ENCODE measurements at places on chromosomes 7 and 10.

DNA sequence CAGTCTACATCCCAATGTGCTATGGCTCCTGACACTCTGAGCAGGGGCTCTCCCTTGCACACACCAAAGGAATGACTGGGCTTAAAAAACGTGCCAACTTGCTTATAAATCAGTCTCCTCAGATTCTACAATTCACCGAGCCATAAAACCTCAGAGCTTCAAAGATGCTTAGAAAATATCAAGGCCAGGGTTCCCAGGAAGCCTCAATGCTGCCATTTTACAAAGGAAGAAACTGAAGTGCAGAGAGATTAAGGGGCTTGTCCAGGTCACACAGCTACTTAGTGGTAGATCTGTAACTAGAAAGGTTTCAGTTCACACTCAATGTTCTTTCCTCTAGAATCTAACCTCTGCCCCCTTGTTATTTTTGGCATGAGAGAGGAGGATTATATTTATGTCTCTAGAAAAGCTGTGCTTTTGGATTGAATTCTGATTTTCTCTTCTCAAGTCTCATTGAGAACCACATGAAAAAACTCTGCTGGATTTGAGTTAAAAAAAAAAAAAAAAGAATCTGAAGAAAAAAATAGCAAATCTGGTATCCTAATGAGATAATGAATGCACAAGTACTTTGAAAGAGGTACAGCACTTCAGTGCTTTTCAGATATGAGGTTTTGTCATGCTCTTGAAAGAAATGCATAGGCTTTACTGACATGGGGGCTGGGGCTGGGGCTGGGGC lies 22.3 kb upstream of the TSPAN33 start:
- DNase-seq: no peak

- DNase-seq: no peak
Measured at GRCh38 chr7:20417260-20417659, 86.6 kb downstream of the ITGB8 start.

DNA sequence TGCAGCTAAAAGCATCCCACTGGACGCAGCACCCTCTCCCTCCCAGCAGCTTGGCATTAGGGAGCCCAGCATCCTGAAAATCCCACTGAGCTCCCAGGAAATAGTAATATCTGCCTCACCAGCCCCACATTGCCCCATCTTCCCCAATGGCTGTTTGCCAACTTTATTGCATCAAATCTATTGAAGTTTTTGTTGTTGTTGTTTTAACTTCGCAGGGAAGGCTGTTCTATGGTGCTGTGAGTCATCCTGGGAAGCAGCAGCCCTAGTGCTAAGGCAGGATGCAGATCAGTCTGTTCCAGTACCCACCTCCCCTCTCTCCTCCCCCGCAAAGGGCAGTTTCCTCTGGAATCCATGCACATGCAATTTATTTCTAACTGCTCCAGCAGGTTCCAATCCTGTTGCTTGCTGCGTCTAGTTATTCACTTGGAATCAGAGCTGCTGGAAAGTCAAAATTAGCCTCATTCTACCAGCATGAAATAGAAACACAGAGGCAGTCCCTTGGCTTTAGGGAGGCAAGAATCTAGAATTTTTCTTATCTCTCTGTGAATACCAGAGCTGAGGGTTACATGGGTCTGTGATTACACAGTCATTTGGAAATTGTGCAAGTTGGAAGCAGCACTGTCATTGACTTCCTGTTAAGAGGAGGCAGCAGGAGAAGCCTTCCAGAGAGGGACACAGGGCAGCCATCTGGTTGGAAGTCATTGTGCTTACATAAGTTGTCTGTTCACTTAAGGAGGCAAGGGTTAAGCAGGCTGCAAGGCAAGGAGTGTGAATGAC lies 115.9 kb upstream of the CACUL1 start:
- DNase-seq: no peak

GRCh38 chr7:57198801-57199200 lies 66.6 kb upstream of the ZNF479 start:
- no peak for DNase-seq

GRCh38 chr7:77232467-77232866 lies 32.8 kb upstream of the FGL2 start:
- no peak for DNase-seq

DNA sequence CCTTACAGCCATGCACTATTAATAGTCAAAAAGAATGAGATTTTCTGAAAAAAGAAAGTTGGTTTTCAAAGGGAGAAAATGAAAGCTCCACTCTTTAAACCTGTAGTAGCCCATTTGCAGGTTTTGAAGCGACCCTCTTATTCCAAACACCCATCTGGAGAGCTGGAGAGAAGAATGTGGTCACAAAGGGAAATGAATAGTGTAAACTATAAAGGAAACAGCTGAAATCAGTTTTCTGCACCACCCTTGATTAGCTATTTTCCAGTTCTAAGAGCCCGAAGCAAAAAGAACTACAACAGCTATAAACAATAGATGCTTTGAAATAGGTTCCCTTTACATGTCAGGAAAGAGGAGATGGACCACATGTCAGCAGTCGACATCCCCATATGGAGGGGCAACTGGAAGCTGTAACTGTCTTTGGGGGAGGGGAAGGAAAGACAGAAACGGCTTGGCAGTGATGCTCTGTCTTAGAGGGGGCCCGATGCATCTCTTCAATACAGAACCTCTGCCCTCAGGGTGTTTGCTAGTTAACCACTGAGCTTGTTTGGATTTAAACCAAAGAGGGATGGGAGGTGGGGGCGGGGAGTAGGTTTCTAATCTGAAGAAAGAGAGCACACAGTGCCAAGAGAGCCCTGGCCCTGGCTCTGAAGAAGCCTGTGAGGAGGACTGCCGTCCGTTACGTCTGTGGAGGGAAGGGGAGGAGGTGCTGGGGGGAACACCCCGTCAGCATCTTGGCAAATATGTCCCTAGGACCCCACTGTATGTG lies 55.3 kb downstream of the CPVL start:
- DNase-seq: no peak

DNA sequence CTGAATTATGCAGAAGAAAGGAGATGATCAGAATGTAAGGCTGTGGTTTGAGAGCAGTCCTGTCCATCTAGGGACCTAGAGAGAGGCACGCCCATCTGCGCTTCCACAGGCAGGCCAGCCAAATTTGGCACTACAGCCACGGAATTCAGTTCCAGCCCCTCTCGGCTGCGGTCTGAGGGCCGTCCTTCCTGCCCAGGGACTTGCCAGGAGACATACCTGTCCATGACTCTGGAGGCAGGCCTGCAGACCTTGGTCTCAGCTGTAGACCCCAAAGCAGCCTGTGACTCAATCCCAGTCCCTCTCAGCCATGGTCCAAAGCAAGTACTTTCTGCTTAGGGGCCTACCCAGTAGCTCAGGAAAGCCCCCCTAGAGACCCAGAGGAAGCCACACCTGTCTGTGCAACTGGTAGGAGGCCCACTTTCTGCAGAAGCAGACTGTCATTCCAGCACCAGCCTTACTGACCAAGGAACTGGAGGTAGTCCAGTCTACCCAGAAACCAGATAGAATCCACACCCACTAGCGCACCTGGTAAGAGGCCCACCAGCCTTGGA lies 720.9 kb downstream of the PARD3 start:
- DNase-seq: no peak

DNA sequence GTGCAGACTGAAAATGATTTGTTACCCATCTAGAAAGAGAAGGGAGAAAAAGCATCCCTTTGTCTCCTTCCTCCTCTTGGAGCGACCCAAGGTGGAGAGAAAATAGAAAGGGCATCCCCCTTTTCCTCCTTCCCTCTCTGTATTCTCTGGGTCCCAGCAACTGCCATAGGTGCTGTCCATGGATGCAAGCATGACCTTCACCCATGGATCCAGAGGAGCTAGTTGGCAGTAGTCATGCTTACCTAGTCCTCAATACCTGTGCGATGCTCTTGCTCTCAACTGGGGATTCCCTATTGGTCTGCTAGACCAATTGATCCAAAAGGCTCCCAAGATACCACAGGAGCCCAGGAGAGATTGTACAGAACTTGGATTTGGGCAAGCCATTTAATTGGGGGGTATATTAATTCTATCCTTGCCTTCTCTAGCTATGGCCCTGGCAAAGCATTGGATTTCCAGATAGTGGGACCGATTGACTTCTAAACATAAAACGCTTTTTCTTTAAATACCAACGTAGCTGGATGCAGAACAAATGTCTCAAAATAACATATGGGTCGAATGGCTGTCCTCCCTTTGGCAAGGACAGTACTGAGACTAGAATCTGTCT lies 547.8 kb upstream of the IGFBP3 start:
- DNase-seq: no peak

DNA sequence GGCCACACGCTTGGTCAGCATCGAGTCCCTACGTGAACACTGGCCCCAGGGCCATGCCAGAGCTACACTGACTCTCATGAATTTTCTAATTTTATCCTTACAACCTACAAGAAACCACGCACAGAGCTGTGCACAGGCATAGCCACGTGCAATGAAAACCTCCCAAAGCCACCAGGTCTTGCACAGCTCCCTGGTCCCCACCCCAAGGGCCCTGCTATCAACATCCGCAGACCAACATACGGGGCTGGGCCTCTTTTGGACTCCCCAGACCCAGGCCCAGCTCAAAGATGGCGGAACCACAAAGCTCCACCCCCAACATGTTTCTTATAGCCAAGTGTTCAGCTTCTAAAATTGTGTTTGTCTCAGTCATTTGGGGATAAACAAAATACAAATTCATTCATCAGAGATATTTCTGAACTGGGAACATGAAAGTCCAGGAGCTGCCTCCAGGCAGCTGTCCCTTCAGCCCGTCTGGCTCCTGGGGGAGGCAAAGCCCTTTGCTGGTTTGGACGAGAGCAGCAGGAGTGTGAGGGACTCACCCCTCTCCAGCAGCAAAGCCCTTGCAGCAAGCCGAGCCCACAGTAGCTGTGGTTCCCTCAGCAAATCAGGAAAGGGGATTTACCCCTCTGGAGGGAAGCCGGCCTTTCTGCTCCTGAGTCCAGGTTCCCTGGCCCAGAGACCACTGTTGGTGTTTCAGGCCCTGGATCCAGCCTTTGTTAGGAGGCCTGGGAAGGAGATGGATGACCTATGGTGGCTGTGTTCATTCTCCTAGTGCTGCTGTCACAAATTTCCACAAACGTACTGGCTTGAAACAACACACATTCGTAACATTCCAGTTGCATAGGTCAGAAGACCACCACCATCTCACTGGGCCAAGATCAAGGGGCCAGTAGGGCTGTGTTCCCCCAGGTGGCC lies 75.1 kb downstream of the OAT start:
- DNase-seq: no peak

DNA sequence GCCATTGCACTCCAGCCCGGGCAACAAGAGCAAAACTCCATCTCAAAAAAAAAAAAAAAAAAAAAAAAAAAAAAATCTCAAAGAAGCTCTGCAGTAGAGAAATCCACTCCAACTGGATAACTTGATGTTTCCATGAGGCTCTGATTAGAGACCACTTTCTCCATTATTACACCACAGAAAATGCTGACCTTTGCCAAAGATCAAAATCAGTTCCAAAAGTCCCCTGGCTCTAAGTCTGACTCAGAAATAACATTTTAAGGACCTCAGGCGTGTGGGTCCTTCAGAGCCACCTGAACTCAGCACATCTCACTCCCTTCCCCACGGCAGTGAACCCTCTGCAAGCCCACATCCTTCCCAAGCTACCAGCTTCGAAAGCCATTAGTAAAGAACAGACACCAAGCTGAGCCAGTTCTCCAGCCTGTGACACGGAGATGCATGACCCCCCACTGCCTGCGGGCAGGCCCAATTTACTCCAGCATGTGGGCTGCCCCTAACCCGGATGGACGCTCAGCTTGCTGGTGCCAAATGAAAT lies 13.8 kb upstream of the TMEM120A start:
- DNase-seq: no peak

GRCh38 chr7:149196151-149196704 lies 882 bp downstream of the ZNF282 start:
- DNase-seq: no peak

DNA sequence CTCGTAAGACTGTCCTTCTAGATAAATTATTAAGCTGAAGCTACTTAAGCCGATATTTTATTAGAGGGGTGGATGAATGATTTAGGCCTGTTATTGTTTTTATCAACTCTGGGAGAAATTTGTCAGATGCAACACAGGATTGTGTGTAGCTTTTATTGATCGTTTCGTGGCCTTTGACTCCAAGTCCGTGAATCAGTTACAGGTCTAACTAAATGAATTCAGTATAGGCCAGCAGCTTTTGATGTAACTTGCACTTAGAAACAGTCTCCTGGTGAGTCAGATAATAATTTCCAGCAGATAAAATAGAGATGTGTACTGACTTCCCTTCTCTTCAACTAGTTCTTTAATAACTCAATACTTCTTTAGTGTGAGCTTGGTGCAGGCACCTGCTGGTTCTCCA lies 341.7 kb upstream of the SMIM30 start:
- no peak for DNase-seq

DNA sequence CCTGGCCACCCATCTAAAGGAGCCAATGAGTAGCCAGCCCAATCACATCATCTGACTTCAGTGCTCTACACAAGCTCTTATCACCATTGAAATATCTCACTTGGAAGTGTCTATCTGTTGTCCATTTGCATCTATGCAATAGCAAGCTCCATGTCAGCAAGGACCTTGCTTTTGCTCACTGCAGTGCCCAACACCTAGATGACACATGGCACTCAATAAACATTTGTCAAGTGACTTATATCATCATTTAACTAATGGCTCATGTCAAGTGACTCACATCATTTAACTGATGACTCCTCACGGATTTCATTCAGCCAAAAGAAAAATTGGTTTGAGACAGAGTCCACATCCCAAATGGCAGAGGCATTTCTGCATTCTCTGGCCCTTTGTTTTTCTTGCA lies 92.9 kb upstream of the ADAM12 start:
- DNase-seq: no peak

DNA sequence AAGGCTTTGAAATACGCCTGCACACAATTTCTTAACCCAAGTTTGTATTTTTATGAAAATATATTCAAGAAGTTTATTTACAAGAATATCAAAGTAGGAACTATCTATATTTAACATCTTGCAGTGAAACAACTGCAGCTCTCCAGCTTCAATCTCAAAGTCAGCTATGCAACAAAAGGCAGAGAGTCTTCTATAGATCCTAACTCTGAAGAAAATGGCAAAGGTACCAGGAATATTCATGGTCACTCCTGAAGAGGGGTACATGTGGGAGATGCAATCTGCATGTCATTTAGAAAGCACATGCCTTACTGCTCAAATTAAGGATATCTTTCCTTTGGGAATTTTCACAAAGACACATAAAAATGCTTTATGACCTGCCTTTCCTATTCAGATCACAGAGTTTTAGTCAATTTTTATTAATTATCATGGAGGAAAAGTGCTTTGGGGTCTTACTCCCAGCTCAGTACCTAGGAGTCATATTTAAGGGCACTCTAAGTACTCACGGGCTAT lies 1.5 kb downstream of the ANK3 start:
- DNase-seq: no peak

GRCh38 chr7:130345136-130345535 lies 520 bp downstream of the CPA5 start:
- DNase-seq: no peak

DNA sequence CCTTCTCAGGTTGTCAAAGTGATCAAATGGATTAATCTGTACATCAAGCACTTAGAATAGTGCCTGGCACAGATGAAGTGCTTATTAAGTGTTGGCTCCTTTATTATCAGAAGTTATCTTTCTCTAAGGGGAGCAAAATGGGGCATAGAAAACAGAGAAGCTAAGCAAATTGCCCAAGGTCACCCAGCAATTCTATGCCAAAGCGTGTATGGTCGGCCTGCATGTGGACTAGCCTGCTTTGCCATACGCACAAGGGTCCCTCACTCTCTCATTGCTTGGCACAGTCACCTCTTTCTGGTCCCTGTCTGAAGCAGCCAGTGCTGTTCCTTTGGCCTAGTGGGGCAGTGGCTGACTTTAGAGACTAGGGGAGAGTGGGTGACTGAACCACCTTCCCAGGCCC lies 45.3 kb downstream of the CDH23 start:
- no peak for DNase-seq

GRCh38 chr7:149778696-149779501 lies 5.5 kb upstream of the ZNF467 start:
- no peak for DNase-seq

- DNase-seq: no peak
Measured at GRCh38 chr10:1169981-1170866, 114.0 kb downstream of the WDR37 start.

Data from activated T-cell treated with anti-CD3 and anti-CD28 coated beads for 4 hours (primary cell).